ENCODE measurements at places on chromosomes 1 and 21.

DNA sequence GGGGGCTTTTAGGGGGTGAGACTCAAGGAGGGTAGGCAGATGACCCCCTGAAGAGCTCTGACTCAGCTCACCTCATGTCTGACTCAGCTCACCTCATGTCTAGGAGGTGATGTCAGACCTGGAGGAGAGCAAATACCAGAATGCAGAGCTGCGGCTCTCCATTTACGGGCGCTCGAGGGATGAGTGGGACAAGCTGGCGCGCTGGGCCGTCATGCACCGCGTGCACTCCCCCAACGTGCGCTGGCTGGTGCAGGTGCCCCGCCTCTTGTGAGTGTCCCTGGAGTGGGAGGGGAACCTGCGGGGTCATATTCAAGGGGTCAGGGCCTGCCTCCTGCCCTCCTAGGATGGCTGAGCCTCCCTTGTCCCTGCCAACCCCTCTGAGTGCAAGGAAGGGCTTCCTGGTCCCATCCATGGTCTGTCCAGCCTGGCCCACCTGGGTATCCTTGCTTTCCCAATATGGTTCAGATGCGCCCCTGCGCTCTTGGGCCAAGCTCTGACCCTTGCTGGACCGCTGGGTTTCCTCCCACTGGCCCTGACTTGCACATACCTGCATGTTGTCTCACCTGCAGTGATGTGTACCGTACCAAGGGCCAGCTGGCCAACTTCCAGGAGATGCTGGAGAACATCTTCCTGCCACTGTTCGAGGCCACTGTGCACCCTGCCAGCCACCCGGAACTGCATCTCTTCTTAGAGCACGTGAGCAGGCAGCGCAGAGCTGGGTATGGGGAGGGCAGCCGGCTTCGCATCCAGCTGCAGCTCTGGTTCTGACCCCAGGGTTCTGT, 9.1 kb downstream of the AMPD2 start:
- no peak for DNase-seq

DNA sequence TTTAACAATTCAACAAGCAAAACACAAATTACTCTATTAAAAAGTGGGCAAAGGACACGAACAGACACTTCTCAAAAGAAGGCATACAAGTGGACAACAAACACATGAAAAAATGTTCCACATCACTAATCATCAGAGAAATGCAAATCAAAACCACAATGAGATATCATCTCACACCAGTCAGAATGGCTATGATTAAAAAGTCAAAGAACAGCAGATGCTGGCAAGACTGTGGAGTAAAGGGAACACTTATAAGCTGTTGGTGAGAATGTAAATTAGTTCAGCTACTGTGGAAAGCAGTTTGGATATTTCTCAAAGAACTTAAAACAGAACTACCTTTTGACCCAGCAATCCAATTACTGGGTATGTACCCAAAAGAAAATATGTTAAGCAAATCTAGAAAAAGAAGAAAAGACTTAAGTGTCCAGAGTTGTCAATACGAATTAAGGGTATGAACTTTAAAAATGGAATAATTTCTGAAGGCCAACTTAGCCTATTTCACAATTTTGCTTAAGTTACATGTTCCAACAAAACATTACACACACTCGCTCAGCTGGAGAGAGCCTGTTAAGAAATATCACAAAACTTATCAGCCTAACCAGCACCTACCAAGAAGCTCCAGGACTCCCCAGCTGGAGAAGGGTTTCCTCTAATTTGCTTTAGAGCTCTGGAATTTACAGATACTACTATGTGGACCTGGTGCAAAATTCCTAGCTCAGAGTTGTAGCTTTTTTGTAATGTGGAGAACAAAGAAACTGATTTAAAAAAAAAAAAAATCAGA, 232.1 kb downstream of the DUSP10 start:
- no peak for DNase-seq

- no peak for DNase-seq
These were observed 2.7 kb downstream of the CAMK2N1 start for GRCh38 chr1:20483098-20483832.

DNA sequence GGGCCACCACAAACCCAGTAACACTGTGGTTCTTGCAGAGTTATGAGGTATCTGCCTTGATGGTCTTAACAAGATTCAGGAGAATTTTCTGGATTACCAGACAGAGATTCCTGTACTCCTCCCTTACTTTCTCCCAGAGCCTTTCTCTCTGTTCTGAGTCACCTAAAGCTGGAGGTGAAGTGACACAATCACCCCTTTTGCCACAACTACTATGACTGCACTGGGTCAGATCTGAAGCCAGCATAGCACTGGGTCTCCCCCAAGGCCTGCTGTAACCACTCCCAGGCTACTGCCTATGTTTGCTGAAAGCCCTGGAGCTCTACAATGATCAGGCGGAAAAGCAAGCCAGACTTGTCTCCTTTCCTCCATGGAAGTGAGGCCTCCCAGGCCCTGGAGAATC, 156.7 kb upstream of the NEGR1 start:
- no peak for DNase-seq

GRCh38 chr1:154371436-154371835, 33.7 kb upstream of the IL6R start:
- no peak for DNase-seq

DNA sequence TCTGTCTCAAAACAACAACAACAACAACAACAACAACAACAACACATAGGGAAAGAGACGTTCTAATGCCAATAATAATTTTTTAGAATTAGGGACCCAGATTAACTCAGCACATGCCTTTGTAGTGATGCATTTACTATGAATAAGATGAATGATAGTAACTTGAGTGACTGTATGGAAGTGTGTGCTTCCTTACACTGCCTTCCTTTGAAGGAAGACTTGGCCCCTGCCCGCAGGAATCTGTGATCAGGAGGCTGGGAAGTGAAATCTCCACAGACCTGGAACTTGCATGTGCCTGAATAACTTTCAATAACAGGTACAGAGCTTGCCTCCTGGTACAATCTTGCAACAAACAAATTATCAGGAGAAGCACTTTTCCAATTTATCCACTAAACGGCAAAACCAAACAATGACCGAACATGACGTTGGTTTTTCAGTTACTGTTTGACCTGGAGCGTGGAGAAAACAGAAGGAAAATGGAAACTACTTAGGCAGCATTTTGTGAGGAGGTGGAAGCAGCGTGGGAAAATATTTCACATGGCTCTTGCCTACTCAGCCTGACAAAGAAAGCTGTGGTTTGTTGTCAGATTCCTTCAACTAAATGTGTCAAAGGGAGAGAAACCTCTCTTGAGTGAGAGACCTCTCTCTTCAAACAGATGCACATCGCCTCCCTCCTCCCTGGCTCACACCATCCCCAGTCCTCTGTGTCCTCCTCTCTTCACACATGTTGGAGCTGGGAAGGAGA, 10.1 kb upstream of the ABCA4 start:
- DNase-seq: no peak

- no peak for DNase-seq
These were observed 172.8 kb upstream of the IRF2BP2 start for GRCh38 chr1:234782791-234783190.

Data from activated T-helper 1 cell treated with anti-CD3 and anti-CD28 coated beads, Interleukin-2, amount 50 U/mL, for 16 hours (primary cell).